Activated naive CD4-positive, alpha-beta T cell (primary cell): ENCODE measurements at places on chromosomes 5 and 9.

DNA sequence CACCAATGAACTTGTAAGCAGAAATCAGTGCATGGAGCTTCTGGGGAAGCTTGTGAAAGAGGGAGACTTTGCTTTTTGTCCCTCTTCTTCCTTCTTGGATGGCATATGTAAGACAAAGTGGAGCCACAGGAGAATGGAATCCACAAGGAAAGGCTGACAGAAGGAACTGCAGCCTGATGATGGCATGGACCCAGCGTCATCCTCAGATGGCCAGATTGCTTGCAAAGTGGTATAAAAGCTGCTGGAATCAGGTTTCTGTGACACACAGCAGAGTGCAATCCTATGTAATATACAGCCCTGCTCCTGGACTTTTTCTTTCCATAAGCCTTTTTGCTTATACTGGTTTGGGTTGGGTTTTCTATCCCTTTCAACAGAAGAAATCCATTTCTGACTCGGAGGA, 31.4 kb upstream of the SPARC start:
- DNase-seq, result no peak

DNA sequence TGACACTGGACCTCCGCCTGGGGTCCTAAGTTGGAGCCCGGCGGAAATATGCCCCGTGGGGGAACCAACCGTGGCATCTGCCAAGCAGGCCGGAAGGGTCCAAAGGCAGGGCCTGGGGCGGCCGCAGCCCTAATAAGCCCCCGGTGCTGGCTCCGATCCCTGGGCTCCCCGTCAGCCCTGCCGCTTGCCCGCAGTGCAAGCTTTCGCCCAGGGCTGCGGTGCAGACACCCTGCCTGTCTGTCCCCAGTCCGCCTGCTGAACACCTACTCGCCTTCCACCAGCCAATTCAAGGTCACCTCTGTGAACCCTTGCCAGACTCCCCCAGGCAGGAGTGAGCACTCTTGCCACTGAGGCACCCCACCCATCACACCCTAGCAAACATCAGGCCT, 502 bp upstream of the PTGR1 start:
- DNase-seq, result no peak

- no peak for DNase-seq
Observed at GRCh38 chr5:76499507-76500161, 96.5 kb downstream of the IQGAP2 start.

- DNase-seq, result no peak
Observed at GRCh38 chr9:114454652-114455051, 50.6 kb downstream of the WHRN start.

- no peak for DNase-seq
Observed at GRCh38 chr9:38119560-38120236, 50.7 kb upstream of the SHB start.
